NCI-H510A (cell line): ENCODE measurements at places on chromosomes 5 and 9.

- no peak for DNase-seq
Measured at GRCh38 chr9:134623258-134624066, 18.1 kb upstream of the COL5A1 start.

DNA sequence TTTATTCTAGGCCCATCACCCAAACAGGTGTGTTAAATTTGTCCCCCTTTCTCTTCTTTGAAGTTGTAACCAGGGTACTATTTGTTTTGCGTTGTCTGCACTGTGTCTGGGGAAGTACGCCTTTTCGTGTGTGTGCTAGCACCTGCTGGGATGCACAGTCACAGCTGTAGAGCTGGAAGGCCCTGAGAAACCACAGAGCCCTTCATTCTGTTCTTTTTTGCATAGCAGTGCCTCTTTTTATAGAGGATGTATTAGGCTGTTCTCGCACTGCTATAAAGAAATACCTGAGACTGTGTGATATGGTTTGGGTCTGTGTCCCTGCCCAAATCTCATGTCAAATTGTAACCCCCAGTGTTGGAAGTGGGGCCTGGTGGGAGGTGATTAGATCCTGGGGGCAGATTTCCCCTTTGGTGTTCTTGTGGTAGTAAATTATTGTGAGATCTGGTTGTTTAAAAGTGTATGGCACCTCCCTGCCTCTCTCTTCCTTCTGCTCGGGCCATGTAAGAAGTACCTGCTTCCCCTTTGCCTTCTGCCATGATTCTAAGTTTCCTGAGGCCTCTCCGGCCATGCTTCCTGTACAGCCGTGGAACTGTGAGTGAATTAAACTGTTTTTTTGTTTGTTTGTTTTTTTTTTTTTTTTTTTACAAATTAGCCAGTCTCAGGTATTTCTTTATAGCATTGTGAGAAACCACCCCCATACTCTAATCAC lies 14.0 kb downstream of the SEC61B start:
- no peak for DNase-seq

DNA sequence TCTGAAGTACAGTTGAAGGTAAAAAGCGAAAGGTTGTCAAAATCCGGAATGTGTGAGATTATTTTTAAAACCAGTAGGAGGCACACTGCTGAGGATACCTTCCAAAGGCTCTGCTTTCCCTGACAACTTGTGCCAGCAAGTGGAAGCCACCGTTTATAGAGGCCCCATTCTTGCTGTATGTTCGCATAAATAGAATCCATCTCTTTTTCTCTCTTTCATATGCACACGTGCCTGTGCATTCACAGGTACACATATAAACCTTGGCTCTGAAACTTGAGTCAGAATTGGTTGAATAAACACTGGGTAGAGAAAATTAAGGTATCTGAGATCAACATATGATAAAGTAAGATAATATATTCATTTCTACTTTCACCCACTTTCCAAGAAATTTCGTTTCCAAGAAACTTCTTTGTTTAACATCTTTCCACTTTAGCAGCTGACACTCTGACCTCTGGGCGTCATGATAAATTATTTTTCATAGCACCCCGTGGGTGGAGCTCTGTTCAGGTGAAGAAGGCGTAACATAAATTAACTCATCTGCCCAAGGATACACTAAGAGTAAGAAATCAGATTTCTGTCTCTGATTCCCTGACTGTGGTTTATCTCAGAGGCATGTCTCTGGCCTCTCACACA lies 63.7 kb upstream of the RICTOR start:
- no peak for DNase-seq

DNA sequence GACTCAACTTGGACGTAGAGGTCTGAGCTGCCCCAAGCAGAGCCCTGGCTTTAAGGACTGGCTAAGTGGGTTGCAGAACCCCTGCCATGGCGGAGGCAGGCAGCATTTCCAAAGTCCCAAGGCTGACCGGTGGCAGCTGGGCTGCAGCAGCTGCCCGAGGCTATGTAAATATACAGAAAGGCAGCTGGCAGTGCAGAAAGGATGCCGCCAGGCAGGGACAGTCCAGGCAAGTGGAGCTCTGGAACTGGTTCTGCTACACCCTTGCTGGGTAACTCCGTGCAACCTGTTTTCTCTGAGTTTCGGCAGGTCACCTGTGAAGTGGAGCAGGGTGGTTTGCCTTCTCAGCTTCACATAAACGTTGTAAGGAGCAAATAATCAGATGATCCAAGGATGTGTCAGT lies 46.0 kb downstream of the SHB start:
- DNase-seq = peak; percentile 74

DNA sequence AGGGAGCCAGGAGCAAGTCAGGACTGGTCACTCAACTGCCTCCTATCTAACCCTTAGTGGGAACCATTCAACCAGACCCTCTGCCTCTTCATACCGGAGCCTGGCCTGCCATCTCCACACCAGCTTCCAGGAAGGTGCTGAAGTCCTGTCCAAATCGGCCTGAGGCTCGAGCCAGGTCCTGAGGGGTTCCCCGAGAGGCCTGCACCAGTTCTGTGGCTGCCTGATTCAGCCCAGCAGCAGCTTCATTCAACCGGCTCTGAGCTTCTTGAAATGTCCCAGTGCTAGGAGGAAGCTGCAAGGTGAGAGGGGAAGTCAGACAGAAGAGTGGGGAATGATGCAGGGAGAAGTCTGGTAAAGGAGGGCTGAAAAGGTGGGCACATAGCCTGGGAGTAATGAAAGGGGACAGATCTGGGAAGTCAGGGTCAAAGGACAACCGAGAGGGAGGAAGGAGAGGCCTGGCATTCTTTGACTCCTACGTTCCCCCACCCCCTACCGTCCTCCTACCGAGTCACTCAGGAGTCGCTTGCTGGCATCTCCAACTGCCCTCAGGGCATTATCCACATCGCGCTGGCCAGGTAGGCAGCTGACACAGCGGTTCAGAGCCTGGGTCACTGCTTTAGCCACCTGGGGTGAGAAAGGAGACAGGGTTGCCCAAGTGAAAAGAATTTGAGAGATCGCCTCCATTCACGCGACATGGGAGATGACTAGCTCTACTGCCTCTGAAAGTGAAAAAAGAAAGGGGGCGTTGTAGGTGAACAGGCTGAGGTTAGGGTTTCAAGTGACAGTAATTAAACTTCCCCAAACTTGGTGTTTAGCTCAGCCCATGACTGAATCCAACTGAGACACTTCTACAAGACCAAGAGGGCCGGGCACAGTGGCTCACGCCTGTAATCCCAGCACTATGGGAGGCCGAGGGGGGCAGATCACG lies 20.2 kb downstream of the TLN1 start:
- DNase-seq = no peak

DNA sequence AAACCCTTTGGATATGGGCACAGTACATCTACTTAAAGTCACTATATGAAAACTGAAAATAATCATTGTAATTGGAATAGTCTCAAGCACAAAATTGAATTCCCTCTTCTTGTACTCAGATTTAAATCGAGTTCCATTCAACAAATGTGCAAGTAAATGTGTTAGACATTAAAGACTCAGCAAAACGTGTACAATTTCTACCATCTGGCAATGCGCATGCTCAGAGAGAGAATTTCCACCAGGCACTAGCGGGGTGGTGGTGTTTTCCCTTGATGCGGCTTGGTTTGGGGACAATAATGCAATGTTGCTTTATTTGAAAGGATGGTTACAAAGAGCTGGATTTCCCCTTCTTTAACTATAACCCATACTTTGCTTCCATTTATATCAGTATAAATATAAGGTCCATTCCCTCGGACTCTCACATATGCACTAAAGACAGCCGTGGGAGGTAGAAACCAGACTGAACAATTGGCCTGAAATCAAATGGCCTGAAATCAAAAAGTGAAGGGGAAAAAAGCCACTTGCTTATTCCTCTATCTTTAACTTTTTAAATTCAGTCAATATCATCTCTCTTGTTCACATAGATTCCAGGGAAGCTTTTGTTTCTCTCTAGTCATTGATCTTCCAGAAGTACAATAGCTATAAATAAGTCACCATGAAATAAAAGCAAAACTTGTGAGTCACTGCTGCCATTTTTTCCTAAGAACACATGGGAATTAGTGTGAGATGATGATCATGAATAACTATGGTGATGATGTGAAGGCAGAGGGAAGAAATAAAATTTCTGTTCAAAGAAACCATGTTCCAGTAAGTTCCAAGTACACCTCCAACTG lies 59.2 kb downstream of the ADAMTS12 start:
- no peak for DNase-seq

GRCh38 chr5:179160584-179160983 lies 100.4 kb downstream of the ZNF354C start:
- no peak for DNase-seq

DNA sequence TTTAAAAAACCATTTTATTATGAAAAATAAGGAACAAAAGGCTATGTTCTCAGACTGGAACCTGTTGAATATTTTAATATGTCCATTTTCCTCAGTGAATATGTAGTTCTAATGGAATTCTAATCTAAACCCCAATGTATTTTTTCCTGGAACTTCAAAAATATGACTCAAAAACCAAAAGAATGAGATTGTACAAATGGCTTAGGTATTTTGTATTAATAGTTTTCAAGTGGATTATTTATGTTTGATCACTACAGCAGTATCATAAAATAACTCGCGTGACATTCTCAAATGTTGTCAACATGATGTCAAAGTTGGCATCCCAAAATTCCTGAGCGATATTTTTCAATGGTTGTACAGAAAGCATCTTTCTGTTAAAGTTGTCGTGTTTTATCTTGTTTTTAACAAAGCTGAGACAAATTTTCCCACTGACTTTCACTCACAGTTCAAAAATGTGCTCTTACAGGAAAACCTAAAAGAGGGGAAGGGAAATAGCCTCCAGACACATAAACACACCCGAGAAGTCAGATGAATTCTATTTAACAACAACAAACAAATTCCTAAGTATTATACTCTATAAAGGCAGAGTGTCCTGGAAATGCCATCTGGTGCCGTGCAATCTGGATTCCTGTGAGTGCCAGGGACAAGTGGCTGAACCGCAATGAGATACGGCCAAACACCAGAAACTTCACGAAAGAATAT lies 68.1 kb upstream of the TAS2R1 start:
- DNase-seq = no peak

DNA sequence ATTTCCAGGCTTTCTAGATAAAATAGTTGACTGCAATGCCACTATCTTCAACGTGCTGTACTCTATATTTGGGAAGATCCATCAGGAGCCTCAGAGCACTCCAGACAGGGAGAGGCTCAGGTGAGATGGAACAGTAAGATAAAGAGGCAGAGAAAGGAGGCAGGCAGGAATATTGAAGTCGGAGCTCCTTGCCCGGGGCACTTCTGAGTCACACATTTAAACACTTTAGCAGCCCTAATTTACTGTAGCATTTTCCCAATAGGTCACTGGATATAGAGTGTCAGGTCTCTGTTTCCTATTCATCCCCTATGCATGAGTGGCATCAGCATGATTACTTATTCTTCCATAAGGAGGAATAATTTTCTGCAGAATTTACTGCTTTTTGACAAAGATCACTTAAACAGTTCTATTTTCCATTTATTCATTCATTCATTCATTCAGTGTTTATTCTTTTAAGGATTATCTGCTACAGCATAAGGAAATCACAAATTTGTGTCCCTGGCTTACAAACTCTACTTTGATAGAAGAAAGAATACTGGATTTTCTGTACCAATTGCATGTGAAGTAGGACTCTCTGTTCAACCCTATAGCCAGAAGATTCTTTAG lies 170.7 kb downstream of the MAPKAP1 start:
- no peak for DNase-seq

- no peak for DNase-seq
Measured at GRCh38 chr5:38782180-38782835, 63.5 kb upstream of the OSMR start.

DNA sequence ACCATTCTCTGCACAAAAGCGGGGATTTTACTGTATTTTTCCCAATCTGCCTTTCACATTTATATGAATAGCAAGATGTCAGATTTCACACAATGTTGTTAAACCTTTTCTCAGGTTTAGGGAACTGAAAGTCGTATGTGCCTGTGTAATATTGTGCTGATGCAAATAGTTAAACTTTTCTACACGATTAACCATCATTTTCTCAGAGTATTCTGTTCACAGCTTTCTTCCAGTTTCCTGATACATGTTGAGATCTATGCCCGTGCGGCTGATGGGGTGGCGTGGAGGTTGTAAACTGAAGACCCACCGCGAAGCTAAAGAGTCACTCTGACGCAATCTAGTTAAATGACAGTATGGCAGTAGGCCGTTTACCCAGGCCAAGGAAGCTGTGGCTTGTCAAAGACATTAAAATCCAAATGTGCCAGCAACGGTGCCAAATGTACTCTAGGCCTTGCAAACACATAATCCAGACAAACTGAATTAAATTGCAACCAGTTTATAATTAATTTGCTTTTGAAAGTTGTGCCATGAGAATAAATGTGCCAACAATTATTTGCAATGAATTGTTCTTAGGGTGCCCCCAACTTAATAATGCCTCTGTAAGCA lies 145.7 kb downstream of the EBF1 start:
- DNase-seq = no peak

- DNase-seq = no peak
Measured at GRCh38 chr9:92385477-92385876, 18.9 kb downstream of the OGN start.

GRCh38 chr9:22049411-22049810 lies 40.3 kb upstream of the CDKN2B start:
- no peak for DNase-seq

DNA sequence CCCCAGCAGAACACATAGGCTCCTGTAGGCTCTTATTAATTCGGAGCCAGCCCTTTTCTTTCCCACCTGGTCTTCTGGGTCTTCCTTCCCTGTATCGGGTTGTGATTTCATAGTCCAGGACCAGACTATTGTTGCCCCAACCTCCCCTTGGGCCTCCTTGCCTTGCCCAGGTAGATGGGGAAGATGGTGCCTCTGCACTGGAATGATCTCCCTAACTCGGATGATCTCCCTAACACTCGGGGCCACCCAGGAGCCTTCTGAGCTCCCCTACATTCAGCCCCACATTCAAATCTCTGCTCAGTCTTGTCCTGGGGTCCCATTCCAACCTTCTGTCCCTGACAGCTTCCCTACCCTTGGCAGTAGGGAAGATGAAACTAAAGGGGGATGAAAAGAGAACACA lies 2.7 kb upstream of the IRF1 start:
- DNase-seq = no peak

- no peak for DNase-seq
Measured at GRCh38 chr5:111585946-111586345, 73.6 kb upstream of the STARD4 start.

DNA sequence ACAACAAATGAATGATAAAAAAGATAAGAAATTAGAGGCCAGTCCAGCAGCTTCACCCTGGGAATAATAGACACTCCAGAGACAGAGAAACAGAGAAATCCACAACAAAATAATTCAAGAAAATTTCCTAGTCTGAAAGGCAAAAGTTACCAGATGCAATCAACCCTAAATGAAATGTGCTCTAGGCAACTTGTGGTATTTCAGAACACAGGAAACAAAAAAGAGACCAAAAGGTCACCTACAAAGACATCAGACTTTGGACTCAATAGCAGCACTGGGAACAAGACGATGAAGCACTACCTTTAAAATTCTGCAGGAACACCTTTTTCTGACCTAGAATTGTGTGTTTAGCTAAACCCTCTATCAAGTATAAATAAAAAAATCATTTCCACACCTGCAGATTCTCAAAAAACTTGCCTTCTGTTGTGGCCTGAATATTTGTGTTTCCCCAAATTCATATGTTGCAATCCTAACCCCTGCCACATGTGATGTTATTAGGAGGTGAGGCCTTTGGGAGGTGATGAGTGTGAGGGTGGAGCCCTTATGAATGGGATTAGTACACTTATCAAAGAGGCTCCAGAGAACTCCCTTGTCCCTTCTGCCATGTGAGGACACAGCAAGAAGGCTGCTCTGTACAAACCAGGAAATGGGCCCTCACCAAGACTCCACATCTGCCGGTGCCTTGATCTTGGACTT lies 5.9 kb upstream of the MAPK9 start:
- DNase-seq = no peak
